ENCODE measurements at places on chromosomes 6 and 20.

DNA sequence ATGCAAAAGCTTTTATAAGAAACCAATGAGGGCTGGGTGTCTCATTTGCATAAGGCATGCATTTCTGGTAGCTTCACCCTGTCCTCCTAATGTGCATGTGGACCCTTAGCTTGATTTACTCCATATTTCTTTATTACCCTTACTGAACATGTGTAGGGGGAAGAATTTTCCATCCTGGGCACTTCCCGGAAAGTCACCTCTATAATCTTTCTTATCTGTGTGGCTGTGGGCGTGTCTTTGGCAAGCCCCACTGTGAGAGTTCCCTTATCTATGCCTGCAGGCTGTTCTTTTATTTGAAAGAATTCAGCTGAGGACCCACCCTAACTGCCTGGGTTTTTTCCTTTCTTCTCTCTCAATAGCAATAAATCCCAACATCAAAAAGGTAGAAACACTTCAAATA lies 627.8 kb downstream of the DOK5 start:
- no peak for DNase-seq

DNA sequence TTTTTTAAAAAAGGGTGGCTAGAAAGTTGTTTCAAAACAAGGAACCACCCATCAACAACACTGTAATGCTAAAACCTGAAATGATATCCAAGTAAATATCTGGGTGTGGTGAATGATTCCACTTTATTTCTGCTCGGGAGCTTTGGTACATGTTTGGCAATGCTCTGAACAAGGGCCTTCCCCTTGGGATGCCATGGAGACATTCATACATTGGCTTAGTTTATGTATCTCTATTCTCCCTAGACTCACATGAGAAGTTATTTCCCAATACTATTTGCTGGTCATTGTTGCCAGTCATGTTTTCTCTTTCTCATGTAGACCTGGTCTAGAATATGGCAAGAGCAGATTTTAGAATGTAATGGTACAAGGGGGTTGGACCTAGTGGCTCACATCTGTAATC lies 22.9 kb downstream of the ADTRP start:
- no peak for DNase-seq

DNA sequence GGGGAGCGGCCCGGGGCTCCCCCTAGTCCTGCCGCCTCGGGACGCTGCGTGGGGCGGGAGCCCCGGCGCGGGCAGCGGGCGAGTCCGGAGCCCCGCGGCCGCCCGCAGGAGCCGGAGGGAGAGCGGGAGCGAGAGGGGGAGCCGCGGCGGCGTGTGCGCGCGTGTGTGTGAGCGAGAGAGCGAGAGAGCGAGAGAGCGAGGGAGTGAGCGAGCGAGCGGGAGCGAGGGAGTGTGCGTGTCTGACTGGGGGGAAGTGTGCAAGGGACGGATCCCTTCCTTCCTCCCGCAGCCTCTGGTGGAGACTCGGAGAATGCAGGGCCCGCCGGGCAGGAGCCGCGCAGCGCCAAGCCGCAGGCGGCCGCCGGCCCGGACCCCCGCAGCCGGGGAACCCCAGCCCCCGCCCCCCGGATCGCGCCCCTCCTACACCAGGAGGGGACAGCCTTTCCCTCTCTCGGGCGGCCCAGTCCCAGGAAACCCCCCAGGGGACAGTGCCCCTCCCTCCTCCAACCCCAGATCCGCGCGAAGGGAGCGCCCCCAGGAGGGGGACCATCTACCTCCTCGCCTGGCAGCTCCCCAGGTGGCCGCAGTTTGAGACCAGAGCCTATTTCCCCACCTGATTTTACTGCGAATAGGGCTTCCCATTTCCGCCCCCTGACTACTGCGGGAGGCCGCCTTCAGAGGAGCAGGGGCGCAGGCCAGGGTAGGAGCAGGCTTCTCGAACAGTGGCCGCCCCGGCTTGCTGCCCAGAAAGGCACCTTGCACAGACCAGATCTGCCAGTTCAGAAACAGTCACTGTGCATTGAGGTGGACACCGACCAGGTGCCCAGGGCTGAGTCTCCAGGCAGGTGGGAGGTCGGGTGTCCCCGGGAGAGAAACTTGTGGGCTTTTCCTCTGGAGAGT lies at the start of gene CDH22:
CDH22 (minus strand) TSS at position 241 of the 900 bp plus-strand sequence. CDS start 57,204 bp downstream, outside the sequence.
- no peak for DNase-seq

DNA sequence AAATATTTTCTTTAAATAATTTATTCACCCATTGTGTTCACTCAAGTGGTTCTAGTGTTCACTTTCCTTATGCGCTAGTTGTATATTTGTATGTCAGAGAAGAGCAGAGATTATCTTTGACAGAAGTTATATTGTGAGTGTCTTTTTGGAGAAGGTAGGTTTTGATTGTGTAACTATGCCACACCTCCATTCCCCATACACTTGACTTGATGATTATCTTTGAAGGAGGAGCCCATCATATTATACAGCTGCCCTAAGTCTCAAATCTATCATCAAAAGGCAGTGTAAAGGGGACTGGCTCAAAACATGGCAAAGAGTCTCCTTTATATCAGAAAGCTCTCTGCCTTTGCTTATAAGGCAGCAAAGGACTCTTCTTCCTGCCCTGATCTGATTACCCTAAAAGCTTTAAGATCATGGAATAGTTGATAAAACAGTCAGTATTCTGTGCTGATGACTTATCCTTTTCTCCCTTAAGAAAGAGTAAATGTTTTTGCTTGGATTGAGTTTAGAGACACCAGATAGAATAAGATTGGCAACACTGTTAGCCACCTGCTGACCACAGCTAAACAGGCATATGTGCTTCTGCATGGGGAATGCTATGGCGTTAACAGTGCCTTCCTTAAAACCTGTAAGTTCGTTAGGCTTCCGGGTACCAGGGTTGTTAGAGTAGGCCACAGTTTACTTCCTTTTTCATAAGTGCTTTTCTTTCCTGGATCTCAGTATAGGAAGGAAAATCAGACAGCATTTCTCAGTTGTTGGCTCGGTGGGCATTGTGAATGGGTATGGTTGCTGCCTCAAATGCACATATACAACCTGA lies 22.6 kb downstream of the TOP1 start:
- DNase-seq: no peak

DNA sequence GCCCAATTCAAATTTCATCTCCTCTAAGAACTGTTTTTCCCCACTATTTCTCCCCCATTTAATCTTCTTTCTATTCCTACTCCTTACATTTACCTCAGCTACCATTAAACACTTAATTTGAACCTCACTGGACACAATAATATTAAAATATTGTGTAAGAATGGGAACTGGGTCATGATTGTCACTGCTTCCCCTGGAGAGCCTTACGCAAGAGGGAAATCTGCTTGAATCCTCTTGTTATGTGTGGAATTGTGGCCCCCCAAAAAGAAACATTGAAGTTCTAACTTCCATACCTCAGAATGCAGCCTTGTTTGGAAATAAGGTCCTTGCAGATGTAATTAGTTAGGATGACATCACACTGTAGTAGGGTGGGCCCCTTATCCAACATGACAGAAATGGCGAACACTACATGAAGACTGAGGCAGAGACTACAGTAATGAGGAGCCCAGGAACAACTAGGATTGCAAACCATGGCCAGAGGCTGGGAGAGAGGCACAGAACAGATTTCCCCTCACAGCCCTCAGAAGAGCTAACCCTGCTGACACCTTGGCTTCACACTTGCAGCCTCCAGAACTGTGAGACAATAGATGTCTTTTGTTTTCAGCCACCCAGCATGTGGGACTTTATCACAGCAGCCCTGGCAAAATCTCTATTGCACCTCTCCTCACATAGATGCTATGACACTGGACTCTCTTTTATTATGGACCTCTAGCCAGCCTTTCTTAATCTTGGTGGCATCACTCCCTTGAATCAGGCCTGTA lies 29.9 kb downstream of the HIVEP2 start:
- no peak for DNase-seq

GRCh38 chr6:43268355-43268700 lies 25.0 kb downstream of the TTBK1 start:
- no peak for DNase-seq

- DNase-seq: no peak
Observed at GRCh38 chr6:47407300-47408281, 70.0 kb upstream of the CD2AP start.

- no peak for DNase-seq
Observed at GRCh38 chr6:16496210-16496609, 257.8 kb downstream of the GMPR start.

DNA sequence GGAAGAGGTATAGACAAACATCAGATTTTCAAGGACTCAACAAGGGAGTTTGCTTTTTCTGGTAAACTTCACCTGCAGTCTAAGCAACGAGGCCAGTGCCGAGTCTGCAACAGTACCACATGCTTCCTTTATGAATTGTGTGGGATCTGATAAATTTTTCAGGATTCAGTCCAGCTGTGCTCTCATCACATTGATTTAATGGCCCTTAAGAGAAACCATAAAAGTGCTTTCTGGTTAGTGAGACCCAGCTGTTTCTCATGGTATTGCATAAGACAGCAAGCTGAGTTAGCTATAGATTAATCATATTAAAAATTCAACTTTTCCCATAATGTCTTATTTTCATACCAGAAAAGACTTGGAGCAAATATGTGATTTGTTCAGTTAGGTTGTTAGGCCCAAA lies 291.4 kb downstream of the CENPW start:
- no peak for DNase-seq

GRCh38 chr6:144408161-144408560 lies 123.0 kb downstream of the UTRN start:
- DNase-seq: no peak

- no peak for DNase-seq
Observed at GRCh38 chr6:102813489-102814275, 1420.2 kb downstream of the GRIK2 start.

GRCh38 chr6:154140743-154141142 lies 101.7 kb downstream of the OPRM1 start:
- no peak for DNase-seq
